A549 (cell line): ENCODE measurements at places on chromosomes 2 and 18. TPM values are rescaled to one million over a fixed set of nuclear protein-coding genes. Genes with fewer than 3 reads are reported as not detected.

GRCh38 chr2:200482194-200482593 lies 27.7 kb downstream of the KCTD18 start:
- DNase-seq, result peak; percentile 13

GRCh38 chr2:121075641-121076497 lies 209.1 kb downstream of the TFCP2L1 start:
- peak; percentile 28 for DNase-seq

GRCh38 chr2:54513363-54513715 lies 57.2 kb downstream of the SPTBN1 start:
- no peak for DNase-seq

- DNase-seq, result no peak
Measured at GRCh38 chr2:174778085-174778981, 14.1 kb upstream of the CHRNA1 start.

GRCh38 chr2:127674241-127675209 lies 805 bp downstream of the LIMS2 start:
- no peak for DNase-seq

DNA sequence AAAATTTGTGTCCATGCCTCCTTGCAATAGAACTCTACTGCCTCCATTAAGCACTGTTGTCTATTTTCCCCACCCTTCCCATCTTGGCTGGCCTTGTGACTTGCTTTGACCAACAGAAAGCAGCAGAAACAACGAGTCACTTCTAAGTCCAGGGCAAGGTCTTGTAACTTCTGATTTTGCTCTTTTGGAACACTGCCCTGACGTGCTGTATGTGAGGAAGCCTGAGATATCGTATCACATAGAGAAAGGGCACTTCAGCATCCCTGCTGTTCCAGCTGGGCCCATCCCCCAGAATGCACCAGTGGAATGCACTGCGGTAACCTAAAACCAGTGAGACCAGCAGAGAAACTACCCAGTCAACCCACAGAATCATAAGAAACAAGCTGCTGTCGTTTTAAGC lies 28.1 kb downstream of the NCKAP1 start:
- DNase-seq, result no peak

GRCh38 chr2:17901246-17901645 lies 22.8 kb downstream of the KCNS3 start:
- DNase-seq, result peak; percentile 7

GRCh38 chr2:227082286-227082685 lies 81.7 kb downstream of the COL4A4 start:
- no peak for DNase-seq

The DSC1 gene
- polyA plus RNA-seq, result not detected in 3 replicates

The CDK15 gene
- polyA plus RNA-seq, result not detected in 3 replicates

The ANO7 gene
- 2.0 to 3.0 TPM (median 2.7 TPM) in 3 replicates for polyA plus RNA-seq

The MALL gene
- polyA plus RNA-seq, result 115 to 123 TPM (median 123 TPM) in 3 replicates

The CDH19 gene
- polyA plus RNA-seq, result 0.97 to 1.7 TPM (median 1.5 TPM) in 3 replicates
